ENCODE measurements at places on chromosomes 7 and 10. TPM values are rescaled to one million over a fixed set of nuclear protein-coding genes. Genes with fewer than 3 reads are reported as not detected.

Gene GPR26
- total RNA-seq = not detected

Gene MINDY4
- total RNA-seq = 2.0 TPM

Gene SSC4D
- 0.88 TPM for total RNA-seq

Gene CROT
- total RNA-seq = 38.8 TPM

Gene NPY
- total RNA-seq = not detected
